ENCODE measurements at places on chromosomes 3 and 15. TPM values are rescaled to one million over a fixed set of nuclear protein-coding genes. Genes with fewer than 3 reads are reported as not detected.

- no peak for DNase-seq
Observed at GRCh38 chr15:66704803-66705153, 2.7 kb downstream of the SMAD6 start.

DNA sequence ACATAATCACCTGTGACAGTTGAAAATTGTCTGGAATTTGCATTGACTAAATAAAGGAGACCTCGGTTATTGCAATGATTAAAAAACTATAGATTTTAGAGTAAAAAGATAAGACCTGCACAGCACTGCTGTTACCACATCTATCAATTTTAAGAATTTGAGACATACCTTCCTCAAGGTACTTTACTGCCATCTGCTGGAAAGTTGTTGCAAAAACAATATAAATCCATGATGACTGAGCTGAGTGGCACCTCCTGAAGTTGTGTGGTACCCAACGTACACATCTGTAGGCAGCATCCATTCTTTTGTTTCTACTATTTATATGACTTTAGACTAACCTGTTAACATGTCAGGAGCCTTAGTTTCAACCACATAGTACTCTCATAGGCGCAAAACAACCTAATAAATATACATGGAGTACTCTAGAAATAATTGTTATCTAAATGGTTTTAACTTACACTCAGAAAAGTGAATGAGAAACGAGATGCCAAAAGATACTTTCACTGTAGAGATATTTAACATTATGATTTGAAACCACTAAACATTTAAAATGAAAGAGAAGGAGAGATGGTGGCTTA is 106.7 kb downstream of the GHSR start:
- DNase-seq, result peak; percentile 69

SH2D7 gene
- total RNA-seq, result not detected

GRCh38 chr3:104992676-104993075 is 374.0 kb upstream of the ALCAM start:
- DNase-seq, result peak; percentile 15
